ENCODE measurements at places on chromosomes 12 and 14. TPM values are rescaled to one million over a fixed set of nuclear protein-coding genes. Genes with fewer than 3 reads are reported as not detected.
A peak's percentile ranks its signal among the peaks of the same experiment; 100 is the strongest.

The CCDC197 gene
- not detected for total RNA-seq

- no peak overlapping the region for H3K4me3 ChIP-seq
- no peaks in the 10 kb centered on the region for H3K36me3 ChIP-seq
- DNase-seq: no peak
- no peak overlapping the region for H3K27ac ChIP-seq
Observed at GRCh38 chr14:92253381-92253894, 69.5 kb upstream of the SLC24A4 start.

DNA sequence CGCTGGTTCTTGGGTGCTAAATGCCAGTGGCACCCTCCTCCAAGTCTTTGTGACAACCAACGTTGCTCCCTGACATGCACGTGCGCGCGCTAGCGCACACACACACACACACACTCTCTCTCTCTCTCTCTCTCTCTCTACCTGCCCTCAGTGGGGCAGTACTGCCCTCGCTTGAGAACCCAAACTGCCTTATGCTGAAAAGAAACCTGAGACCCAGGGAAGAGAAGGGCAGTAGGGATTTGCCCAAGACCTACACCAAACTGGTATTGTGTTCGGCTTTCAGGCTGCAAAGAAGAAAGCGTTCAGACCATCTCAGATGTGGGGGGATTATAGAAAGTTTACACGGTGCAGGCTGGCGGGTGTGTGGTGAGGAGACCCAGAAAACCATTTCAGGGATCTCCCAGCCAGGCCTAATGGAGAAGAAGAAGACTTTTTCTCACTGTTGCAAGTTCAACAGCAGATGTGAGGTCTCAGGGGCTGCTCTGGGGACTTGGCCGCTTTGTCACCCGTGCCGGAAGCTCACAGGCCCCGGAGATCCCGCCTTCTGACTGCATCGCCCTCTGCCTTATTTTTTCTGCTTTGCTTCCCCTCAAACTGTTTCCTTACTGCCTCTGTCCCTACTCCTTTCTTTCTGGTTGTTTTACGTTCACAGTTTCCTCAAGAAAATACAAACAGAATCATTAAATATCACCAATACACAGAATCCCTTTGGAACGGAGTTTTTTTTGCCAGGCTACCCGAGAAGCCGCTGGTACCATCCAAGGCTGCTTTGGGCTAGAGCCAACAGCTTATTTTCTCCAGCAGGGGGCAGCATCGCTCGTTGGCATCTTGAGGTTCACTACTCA is 82.4 kb downstream of the PPM1A start:
- H3K27me3 ChIP-seq: peaks cover 40% of the 10 kb centered on the region
- H3K36me3 ChIP-seq: no peaks in the 10 kb centered on the region
- peaks cover 42% of the 10 kb centered on the region for H3K4me1 ChIP-seq
- peak overlapping the region; percentile 94 for H3K27ac ChIP-seq
- peak overlapping the region; percentile 76 for H3K4me3 ChIP-seq
- DNase-seq: peak; percentile 80

The CMKLR1 gene
- total RNA-seq: not detected

DNA sequence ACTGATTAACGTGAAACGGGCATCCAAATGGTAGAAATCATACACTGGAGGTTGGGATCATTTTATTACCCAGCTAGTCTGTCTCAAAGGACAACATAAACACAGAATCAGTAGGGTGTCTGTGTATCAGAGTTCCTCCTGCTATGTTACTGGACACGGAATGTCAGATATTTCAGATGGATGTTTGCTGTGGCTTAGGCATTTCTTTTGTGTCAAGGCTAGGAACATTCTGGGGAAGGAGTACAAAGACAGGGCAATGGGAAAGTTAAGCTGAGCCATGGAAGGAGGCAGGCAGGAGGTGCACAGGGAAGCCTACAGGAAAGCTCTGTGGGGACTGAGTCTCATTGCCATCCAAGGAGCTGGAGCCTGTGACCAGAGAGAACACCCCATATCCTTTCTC is 254.6 kb downstream of the C12orf75 start:
- H3K4me1 ChIP-seq: no peaks in the 10 kb centered on the region
- no peaks in the 10 kb centered on the region for H3K36me3 ChIP-seq
- DNase-seq: no peak

DNA sequence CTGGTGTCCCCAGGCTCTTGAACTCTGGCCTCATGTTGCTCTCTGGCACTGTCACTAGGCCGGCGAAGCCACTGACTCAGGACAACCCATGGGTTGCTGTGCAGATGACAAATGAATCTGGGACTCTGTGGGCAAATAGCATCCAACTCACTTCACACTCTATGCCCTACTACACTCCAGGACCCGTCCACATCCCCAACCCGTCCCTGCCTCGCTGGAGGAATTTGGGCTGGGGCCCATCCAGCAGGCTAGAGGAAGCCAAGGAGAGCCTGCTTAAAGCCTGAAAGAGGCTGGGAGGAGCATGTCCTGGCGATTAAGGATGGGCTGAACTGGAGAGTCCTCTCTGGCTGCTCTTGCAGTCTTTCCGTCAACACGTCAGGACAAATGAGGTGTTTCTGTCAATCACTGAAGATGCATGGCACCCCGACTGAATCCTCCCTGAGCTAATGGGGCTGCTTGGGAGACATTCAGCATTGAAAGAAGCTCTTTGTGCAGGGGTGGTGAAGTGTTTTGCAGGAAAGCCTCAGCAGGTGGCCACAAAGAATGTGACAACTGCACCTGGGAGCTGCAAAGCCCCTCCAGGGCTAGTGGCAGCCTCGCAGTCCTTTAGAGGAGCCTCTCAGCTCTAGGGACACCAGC is 71.7 kb downstream of the ANO2 start:
- H3K27me3 ChIP-seq: peaks cover 2% of the 10 kb centered on the region
- no peak overlapping the region for H3K27ac ChIP-seq

- no peak for DNase-seq
- no peaks in the 10 kb centered on the region for H3K36me3 ChIP-seq
- H3K4me1 ChIP-seq: no peaks in the 10 kb centered on the region
- H3K27ac ChIP-seq: no peak overlapping the region
Observed at GRCh38 chr12:114672817-114673168, 11.2 kb downstream of the TBX3 start.

DNA sequence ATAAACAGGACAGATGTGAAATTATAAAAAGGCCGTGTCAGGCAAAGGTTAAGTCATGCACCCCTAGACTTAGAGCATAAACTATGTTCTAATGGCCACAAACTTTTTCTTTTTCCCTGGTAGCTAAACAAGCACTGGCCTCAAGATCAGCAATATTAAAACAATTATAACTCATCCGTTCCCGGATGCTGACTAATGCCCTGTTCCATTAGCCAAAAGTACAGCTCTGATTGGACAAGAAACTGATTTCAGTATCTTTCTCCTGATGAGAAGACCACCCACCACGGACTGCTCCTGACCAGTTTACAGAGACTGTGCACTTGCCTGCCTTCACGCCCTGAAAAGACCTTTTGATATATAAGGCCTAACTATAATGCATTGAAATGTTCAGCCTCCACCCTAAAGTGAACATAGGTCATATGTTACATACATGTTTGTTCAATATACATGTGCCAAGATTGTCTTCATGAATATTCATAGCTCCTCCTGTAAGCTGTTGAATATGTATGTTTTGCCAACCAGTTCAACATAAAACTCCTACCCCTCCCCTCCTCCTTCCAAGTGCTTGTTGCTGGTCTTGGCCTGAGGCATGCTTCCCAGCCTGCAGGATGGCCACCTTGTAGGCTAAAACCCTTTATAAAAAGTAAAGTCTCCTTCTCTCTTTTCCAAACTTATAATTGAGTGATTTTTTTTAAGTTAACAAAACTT is 162.0 kb downstream of the IPO8 start:
- H3K4me1 ChIP-seq: no peaks in the 10 kb centered on the region
- no peaks in the 10 kb centered on the region for H3K27me3 ChIP-seq
- no peak overlapping the region for H3K4me3 ChIP-seq
- DNase-seq: no peak
